HAP-1 (cell line): ENCODE measurements at places on chromosomes 2 and 18.

DNA sequence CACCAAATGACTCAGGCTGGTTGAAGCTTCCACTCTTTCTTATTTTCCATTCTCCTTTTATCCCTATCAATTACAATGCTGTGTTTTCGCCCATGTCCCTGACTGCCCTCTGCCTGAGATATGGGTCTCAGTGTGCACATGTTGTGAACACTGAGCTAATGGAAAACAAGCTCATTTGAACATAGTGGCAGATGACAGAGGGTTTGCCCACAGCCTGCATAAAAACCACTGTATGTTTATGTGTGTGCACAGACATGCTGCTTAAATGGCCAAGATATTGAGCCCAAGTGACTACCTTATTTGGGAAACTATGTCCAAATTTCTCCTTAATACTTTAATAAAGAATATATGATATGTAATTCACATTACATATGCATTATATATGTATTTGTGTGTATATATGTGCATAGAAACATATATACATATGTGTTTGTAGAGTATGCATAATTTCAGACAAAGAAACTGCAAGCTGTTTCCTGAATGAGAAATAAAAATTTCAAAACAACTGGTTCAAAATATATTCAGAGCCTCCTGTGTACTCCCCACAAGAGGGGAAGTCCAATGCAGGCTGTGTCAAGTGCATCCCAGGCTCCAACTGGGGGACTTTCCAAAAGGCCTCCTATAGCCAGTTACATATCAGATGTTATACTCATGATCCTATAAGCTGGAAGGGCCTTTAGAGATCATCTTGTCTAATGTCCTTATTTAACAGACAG is 92.7 kb upstream of the CD302 start:
- no peak for DNase-seq

DNA sequence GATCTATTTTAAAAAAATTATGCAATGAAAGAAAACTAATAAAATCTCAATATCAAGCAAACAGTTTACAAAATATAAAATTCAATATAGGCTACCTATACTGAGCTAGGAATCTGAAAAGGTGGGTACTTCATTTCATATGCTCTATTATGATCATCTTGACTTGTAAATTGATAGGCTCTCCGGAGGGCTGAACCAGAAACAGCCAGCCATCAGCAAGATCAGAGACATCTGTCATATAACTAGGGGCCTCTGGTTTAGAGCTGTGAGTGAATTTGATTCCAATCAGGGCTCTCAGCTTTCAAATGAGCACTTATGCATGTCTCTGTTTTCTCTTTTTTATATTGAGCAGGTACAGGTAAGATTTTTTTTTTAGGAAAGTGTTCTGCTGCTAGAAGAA is 114.2 kb downstream of the SPHKAP start:
- DNase-seq: no peak

- no peak for DNase-seq
Observed at GRCh38 chr2:222214885-222215284, 83.9 kb downstream of the PAX3 start.

- DNase-seq: peak; percentile 91
Observed at GRCh38 chr2:187075671-187076070, 226.7 kb upstream of the ZSWIM2 start.

GRCh38 chr2:240277807-240278522 is 137.5 kb upstream of the OTOS start:
- no peak for DNase-seq

- no peak for DNase-seq
Observed at GRCh38 chr2:199307461-199307860, 150.3 kb downstream of the SATB2 start.

GRCh38 chr2:241943209-241943850 is 73.8 kb downstream of the RTP5 start:
- no peak for DNase-seq

DNA sequence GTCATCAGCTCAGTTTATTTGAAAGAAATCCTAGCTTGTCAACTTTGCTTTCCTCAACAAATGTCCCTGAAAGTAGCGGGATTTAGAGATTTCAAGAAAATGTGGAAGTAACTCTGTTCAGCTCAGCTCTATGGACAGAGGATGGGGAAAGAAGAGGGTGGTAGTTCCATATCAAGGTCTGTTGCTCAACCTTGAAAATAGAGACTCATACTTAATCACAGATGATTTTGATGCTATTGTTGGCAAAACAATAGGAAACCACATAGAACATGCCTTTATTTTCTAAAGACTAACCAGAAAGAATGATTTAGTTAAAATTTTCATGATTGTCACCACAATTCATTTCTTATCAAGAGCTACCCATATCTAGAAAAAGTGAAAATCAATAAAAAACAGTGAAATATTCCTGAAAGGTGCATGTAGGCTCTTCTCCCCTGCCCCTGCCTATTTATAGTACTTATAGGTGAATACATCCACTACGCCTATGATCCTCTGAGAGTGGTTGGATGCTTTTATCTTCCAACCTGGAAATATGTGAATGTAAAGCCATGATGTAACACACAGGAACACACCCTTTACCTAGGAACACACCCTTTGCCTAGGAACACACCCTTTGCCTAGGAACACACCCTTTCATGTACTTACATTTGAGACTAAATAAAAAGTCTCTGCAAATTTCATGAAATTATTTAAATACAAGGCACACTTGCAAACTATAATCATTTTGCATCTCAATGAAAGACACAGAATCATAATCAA is 65.8 kb downstream of the ETAA1 start:
- peak; percentile 13 for DNase-seq

DNA sequence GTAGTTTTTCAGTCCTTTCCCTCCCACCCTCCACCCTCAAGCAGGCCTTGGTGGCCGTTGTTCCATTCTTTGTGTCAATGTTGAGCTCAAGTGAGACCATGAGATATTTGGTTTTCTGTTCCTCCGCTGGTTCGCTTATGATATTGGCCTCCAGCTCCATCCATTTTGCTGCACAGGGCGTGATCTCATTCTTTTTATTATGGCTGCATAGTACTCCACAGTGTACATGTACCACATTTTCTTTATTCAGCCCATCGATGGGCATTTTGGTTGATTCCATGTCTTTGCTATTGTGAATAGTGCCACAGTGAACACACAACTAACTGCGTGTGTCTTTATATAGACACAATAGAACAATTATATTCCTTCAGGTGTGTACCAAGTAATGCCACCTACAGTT is 14.1 kb downstream of the AGAP1 start:
- DNase-seq: no peak

GRCh38 chr2:154758871-154759270 is 60.4 kb downstream of the KCNJ3 start:
- DNase-seq: no peak

- no peak for DNase-seq
Observed at GRCh38 chr2:108423067-108423466, 25.9 kb upstream of the GCC2 start.

DNA sequence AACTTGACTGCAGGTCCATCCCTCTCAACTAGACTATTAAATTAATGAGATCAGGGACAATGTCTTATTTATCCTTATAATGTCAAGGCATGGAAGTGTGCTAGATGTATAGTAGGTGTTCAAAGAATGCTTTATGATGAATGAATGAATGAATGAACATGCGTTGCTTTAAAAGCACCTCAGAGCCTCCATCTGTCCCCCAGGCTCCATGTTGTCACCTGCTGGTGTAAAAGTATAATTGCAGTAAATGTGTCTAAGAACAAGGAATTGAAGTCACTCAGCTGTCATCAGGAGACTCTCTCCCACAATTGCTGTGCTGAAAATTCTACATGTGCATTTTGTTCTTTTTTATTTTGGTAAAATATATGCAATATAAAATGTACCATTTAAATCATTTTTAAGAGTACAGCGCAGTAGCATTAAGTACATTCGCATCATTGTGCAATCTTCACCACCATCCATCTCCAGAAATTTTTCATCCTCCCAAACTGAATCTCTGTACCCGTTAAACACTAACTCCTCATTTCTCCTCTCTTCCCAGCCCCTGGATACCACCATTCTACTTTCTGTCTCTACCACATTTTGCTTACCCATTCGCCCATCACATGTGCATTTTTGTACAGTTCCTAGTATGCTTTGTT is 52.6 kb downstream of the GNAL start:
- DNase-seq: no peak
